ENCODE measurements at places on chromosomes 5 and 9. TPM values are rescaled to one million over a fixed set of nuclear protein-coding genes. Genes with fewer than 3 reads are reported as not detected.

The MSMP gene
- 2.0 TPM for total RNA-seq

The ABLIM3 gene
- 50.7 TPM for total RNA-seq

The CFAP90 gene
- total RNA-seq: not detected

The LCN15 gene
- not detected for total RNA-seq

The SMIM32 gene
- total RNA-seq: not detected

DNA sequence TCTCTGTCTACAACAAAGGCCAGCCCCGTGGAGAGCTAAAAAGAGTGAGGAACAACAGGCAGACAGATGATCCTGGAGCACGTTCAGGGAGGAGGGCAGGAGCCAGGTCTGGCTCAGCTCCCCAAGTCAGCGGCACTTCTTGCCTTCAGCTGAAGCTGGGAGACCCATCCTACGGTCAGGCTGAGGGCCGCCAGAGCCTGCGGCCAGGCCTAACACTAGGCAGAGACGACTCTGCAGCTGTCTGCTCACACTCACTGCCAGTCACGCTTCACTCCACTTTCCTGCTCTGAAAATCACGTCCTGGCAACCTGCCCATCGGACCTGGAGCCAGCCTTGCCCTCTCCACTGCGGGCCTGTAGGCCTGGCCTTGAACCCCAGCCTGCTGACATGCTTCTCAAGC is 160.9 kb upstream of the LHFPL2 start:
- ATAC-seq: peak; percentile 28

DNA sequence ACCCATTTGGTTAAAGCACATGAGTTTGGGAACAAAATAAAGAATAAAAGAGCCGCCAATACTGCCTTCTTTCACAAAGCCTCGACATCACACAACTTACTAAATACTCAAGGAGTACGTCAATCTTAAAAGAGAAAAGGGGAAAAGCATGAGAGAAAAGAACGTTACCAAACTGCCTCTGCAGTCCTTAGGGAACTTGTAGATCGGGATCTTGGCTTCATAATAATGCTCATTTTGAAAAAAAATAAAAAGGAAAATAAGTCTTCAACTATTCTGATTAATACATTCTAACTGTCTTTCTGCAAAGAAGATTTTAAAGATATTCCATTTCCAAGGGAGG is 618.4 kb downstream of the PDE4D start:
- no peak for ATAC-seq

DNA sequence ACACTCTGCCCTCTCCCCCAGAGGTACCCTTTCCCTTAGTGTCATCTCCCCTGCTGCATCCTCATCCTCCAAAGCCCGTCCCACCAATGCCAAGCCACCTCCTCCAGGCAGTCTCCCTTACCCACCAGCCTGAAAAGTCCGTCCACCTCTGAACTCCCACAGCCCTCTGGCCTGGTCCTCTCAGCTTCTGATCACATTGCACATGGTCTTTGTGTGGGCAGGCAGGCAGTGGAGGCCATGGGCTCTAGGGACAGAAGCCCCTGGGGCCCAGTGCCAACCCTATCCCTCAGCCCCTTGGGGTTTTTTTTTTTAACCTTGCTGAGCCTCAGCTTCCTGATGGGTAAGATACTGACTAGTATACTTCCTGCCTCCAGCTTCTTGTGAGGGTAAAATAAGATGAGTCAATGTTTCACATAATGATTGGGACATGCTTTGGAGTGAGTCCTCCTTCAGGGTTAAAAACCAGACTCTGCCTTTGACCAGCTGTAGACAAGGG is 19.4 kb downstream of the CSF1R start:
- ATAC-seq: no peak

- ATAC-seq: no peak
Observed at GRCh38 chr5:43839218-43839617, 236.2 kb downstream of the NNT start.

- ATAC-seq: no peak
Observed at GRCh38 chr5:91443023-91443422, 59.9 kb upstream of the ARRDC3 start.

- no peak for ATAC-seq
Observed at GRCh38 chr5:53087171-53087570, 22.4 kb downstream of the MOCS2 start.

DNA sequence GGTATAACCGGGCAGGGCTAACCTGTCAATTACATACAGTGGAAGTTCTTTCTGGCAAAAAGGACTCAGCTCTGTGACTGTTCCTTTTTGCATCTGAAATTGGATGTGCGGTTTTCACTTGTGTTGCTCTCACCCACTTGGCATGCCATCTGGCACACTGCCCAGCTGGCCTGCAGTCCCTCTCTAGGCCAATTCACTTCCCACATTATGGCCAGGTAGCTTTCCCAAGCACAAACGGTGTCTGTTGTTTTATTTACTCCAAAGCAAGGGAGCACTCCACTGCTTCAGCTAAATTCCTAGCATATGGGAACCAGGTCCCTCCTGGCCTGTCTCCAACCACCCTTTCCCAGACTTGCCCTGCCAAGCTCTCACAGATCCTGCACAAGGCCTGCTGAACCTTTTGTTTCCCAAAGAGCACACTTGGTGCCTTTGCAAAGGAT is 132.5 kb downstream of the SEMA6A start:
- no peak for ATAC-seq

- ATAC-seq: no peak
Observed at GRCh38 chr5:167819406-167819805, 472.0 kb upstream of the WWC1 start.

- ATAC-seq: no peak
Observed at GRCh38 chr9:40928803-40929487, 199.5 kb downstream of the FOXD4L6 start.

- ATAC-seq: no peak
Observed at GRCh38 chr5:115838885-115839518, 2.4 kb downstream of the ATG12 start.

- no peak for ATAC-seq
Observed at GRCh38 chr9:76987594-76988200, 31.8 kb upstream of the FOXB2 start.

GRCh38 chr5:151431666-151432065 is 15.7 kb upstream of the SLC36A1 start:
- no peak for ATAC-seq

- no peak for ATAC-seq
Observed at GRCh38 chr5:12114075-12114474, 209.8 kb upstream of the CTNND2 start.
